ENCODE measurements at places on chromosomes 4 and X.

- DNase-seq: no peak
Measured at GRCh38 chr4:24865401-24865800, 47.4 kb downstream of the CCDC149 start.

- no peak for DNase-seq
Measured at GRCh38 chr4:41388080-41388479, 131.4 kb downstream of the UCHL1 start.

DNA sequence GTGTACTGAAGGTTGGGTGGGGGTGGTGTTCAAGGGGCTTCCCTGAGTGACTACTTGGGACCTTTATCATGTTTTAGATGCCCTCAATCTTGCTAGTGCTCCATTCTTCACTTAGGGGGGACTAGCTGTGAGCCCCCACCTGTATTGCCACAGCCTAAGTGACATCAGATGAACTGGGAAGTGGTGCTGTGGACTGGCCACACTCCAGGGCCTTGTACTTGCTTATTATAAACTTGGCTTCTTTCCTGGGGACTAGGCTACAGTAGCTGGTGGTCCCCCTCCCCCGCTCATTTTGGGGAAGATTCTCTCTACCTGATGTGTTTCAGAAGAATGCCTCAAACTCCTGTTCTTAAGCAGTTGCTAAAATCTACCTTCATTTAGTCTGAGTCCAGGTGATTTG lies 46.7 kb upstream of the WDR1 start:
- no peak for DNase-seq

- peak; percentile 34 for DNase-seq
Measured at GRCh38 chrX:9871701-9872268, 85.6 kb downstream of the SHROOM2 start.

DNA sequence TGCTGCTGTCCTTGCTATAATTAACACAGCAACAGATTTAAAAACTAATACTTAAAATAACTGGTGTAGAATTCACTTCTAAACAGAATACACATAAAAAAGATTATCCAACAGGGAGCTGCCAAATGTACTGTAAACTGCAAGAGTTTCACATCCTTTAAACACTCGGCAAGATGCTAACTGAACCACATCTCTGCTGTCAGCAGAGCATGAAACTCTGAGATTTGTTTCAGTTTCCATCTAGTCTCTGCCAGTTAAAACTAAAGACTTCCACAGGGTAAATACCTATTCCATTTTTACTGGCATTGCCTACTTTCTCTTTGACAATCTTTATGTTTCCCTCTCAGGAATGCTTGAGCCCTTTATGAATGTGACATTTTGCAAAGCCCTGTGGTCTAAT lies 127.7 kb downstream of the SLC7A11 start:
- no peak for DNase-seq

GRCh38 chr4:105662935-105663675 lies 45.4 kb downstream of the INTS12 start:
- no peak for DNase-seq

GRCh38 chr4:55018521-55018920 lies 106.9 kb downstream of the KDR start:
- no peak for DNase-seq
